Activated T-cell treated with anti-CD3 and anti-CD28 coated beads for 4 hours (primary cell): ENCODE measurements at places on chromosomes 13 and 19.

DNA sequence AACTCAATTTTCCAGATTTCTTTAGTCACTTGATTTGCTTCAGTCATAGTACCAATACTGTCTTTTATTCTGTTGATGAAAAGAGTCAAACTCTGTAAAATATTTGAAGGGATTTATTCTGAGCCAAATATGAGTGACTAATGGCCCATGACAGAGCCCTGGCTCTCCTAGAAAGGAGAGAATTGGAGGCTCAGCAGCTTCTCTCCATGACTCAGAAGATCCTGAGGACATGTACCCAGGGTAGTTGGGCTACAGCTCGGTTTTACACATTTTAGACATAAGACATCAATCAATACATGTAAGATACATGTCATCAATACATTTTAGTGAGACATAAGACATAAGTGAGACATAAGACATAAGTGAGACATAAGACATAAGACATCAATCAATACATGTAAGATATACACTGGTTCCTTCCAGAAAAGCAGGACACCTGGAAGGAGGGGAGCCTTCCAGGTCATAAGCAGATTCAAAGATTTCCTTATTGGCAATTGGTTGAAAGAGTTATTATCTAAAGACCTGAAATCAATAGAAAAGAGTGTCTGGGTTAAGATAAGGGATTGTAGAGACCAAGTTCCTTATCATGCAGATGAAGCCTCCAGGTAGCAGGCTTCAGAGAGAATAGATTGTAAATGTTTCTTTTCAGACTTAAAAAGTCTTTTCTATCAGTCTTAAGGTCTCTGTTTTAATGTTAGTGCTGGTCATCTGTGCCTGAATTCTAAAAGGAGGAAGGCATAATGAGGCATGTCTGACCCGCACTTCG lies 179.8 kb upstream of the RFC3 start:
- no peak for DNase-seq

- DNase-seq = no peak
Measured at GRCh38 chr13:26067601-26068000, 15.8 kb upstream of the SHISA2 start.

GRCh38 chr19:45271735-45272108 lies 20.7 kb downstream of the MARK4 start:
- DNase-seq = no peak

DNA sequence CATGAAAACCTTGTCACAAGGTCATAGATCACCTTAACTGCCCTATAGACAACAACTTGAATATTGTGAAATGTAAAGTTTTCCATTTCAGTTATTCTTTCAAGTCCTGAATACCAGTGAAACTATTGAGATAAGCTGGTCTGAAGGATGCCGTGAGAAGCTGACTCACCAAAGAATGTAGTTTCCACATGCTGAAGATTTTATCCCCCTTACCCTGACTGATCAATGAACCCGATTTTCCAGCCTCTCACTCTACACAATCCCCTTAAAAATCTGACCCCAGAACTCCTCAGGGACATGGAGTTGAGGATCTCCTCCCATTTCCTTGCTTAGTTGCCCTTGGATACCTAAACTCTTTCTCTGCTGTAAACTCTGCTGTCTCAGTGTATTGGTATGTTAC lies 67.5 kb downstream of the POSTN start:
- no peak for DNase-seq
